ENCODE measurements at places on chromosomes 2 and 18. TPM values are rescaled to one million over a fixed set of nuclear protein-coding genes. Genes with fewer than 3 reads are reported as not detected.

DNA sequence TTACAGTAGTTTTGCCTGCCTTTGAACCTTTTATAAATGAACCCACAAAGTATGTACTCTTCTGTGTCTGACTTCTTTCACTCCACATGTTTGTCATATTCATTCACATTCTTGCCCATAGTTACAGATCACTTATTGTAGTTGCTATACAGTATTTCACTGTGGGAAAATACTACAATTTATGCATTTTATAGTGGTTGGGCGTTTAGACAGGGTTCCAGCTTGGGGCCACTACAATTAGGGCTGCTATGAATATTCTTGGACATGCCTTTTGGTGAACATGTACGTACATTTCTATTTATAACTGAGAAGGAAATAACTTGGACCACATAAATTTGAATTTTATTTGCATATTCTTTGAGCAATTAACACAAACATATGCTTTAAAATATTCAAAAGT, 15.4 kb upstream of the PMAIP1 start:
- DNase-seq, result no peak

DNA sequence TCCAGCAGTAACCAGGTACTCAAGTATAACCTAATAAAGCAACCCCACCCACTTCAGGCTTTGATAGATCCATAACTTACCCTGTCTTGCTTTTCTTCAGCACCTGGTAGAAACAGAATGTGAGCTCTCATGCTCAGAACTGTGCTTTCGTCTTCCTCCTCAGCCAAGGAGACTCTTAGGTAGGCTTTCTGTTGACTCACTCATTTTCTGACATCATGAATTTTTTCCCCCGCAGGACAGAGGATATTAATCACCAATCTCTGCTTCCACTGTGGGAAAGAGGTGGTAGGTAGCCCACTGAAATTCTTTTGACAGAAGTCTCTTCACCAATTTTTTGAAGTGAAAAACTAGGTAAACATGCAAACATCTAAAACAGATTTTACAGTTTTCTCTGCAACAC, 241.2 kb upstream of the KCNJ3 start:
- DNase-seq, result no peak

Gene CELF4
- total RNA-seq, result not detected

GRCh38 chr18:58886864-58887612, 22.4 kb downstream of the ZNF532 start:
- no peak for DNase-seq

- DNase-seq, result no peak
These were observed 218.7 kb upstream of the PIEZO2 start for GRCh38 chr18:11368020-11368419.

DNA sequence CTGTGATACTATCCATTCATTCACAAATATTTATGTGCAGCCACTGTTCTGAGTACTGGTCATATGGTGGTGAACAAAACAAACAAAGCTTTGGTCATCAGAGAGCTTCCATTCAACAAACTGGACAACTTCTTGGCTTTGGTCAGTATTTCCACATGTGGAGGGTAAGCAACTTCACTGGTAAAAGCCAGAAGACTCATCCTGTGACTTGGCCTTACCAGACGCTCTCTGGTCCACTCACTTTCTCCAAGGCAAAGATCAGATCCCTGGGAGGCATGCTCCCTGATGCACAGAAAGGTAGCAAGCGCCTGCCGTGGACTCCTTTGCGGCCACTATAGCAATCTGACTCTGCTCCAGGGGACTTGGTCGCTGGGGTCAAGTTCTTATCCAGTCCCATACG, 179.5 kb downstream of the EN1 start:
- peak; percentile 45 for DNase-seq

DNA sequence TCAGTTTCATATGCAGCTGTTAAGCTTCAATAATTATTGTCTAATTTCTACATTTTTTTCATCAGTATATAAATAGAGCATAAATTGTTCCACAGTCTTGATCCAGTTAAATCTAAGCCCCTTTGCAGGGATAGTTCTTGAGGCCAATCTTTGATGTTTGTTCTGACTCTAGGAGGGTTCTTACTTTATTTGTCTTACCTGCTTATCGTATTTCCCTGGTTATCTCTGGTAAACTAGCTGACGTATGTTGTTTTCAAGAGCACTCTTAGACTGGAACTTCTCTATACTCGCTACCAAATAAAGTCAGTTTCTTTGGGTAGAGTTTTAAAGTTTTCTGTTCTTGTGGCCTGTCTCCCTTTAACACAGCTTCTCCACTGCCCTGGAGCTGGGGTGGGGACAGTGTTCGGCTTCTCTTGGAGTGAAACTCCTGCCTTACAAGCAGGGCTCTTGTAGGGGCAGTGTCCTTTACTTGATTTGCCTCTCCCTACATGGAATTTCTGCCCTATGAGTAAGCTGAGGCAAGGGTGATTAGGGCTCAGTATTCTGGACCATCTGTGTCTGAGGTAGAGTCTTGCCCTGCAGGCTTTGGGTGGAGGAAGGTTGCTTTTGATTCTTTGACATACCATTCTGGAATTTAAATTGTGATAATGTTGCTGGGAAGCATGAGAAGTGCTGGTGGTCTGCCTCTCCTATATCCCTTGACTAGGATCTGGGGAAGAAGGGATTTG, 90.3 kb downstream of the PTPN4 start:
- no peak for DNase-seq

GRCh38 chr2:75476761-75477160, 84.0 kb downstream of the EVA1A start:
- DNase-seq, result no peak

DNA sequence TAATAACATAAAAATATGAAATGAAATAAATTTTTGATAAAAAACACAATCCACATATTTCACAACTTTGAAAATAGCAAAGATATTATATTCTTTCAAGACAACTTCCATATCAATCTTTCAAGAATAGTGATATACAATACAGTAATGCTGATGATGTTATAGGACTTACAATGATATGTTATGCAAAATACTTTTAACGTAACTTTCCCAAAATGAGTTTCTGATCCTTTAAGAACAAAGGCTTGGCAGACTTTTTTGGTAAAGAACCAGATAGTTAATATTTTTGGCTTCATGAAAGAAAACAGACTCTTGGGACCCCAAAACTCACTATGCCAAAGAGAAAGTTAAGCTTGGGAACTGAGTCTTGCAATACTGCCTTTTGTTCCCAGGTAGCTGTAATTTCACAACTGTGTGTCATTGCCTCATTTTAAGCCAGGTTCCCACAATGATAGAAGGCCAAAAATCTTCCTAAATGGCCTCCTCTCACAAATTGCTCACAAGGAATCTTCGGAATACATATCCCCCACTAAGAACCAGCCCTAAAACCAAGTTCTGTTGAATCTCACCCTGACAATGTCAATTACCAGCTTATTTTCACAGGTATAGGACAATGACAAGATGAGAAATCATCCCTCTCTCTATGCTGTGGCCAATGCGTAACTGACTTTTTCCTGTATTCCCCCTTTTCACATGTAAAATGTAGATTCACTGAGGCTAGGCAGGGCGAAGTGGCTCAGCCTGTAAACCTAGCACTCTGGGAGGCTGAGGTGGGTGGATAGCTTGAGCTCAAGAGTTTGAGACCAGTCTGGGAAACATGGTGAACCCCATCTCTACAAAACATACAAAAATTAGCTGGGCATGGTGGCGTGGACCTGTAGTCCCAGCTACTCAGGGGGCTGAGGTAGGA, 54.8 kb upstream of the STRN start:
- peak; percentile 26 for DNase-seq

All from fibroblast of villous mesenchyme (primary cell).